ENCODE measurements at places on chromosomes 1 and 21. TPM values are rescaled to one million over a fixed set of nuclear protein-coding genes. Genes with fewer than 3 reads are reported as not detected.
A peak's percentile ranks its signal among the peaks of the same experiment; 100 is the strongest.

GRCh38 chr1:94543893-94544635, 2.5 kb upstream of the F3 start:
- peaks cover 53% of the 10 kb centered on the region for H3K27me3 ChIP-seq
- H3K27ac ChIP-seq: no peak overlapping the region
- peaks cover 17% of the 10 kb centered on the region for H3K4me1 ChIP-seq
- H3K36me3 ChIP-seq: no peaks in the 10 kb centered on the region
- DNase-seq: no peak
- H3K4me3 ChIP-seq: no peak overlapping the region

GRCh38 chr1:229019663-229020271, 251.1 kb upstream of the RAB4A start:
- H3K27ac ChIP-seq: no peak overlapping the region
- no peak for DNase-seq
- no peaks in the 10 kb centered on the region for H3K27me3 ChIP-seq
- no peaks in the 10 kb centered on the region for H3K36me3 ChIP-seq
- H3K4me3 ChIP-seq: no peak overlapping the region
- H3K4me1 ChIP-seq: no peaks in the 10 kb centered on the region

GRCh38 chr1:239771550-239771949, 320.1 kb upstream of the FMN2 start:
- H3K27me3 ChIP-seq: no peaks in the 10 kb centered on the region
- no peaks in the 10 kb centered on the region for H3K36me3 ChIP-seq
- H3K4me1 ChIP-seq: peaks cover 3% of the 10 kb centered on the region
- no peak overlapping the region for H3K27ac ChIP-seq
- DNase-seq: no peak

DNA sequence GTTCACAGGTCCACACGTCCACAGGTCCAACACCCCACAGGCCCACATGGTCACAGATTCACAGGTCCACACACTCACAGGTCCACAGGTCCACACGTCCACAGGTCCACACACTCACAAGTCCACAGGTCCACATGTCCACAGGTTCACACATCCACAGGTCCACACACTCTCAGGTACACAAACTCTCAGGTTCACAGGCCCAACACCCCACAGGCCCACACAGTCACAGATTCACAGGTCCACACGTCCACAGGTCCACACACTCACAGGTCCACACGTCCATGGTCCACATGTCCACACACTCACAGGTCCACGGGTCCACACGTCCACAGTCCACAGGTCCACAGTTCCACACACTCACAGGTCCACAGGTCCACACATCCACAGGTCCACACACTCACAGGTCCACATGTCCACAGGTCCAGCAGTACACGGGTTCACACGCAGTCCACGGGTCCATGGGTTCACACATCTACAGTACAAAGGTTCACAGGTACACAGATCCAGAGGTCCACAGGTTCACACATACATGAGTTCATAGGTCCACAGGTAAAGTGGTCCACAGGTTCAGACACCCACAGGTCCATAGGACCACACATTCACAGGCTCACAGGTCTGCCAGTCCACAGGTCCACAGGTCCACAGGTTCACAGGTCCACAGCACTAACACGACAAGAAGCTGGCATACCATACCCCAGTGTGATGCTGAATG, 39.3 kb upstream of the COL6A2 start:
- peaks cover 10% of the 10 kb centered on the region for H3K27me3 ChIP-seq
- DNase-seq: no peak
- peaks cover 67% of the 10 kb centered on the region for H3K4me1 ChIP-seq
- no peaks in the 10 kb centered on the region for H3K36me3 ChIP-seq

DNA sequence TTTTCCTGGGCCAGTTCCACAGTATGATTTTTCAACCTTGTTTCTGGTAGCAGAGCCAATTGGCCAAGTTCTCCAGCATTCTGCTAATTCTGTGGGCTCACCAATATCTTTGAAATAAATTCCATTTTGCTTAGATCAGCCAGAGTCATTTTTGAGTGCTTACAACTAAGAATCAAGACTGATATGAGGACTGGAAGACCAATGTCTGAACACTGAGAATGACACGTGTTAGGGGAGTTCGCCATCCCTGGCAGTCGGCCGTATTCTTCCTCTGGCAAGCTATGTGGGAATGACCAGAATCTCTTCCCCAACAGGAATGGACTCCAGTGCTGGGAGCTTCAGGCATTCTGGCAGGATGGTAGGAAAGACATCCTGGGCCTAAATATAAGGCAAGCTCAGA, 4.9 kb upstream of the TENT5C start:
- no peak overlapping the region for H3K4me3 ChIP-seq
- no peaks in the 10 kb centered on the region for H3K36me3 ChIP-seq
- no peak overlapping the region for H3K27ac ChIP-seq
- H3K4me1 ChIP-seq: peaks cover 6% of the 10 kb centered on the region
- peaks cover 3% of the 10 kb centered on the region for H3K27me3 ChIP-seq

DNA sequence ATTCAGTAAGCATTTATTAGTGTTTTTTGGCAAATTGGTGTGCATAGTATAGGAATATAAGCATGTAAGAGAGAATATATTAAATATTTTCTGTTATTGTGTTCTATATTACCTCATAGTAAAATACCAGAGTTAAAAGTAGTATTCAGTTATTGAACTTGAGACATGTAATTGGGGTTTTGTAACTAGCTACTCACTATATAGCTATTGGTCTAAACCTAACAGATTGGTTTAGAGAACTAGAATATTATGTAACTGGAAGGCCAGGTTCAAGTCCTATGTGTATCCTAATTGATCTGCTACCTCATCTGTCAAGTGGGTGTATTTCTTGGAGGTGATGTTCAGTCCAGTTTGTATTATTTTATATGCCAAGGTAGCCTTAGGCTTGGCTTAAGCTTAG, 26.3 kb downstream of the CLIC4 start:
- no peak overlapping the region for H3K27ac ChIP-seq
- no peaks in the 10 kb centered on the region for H3K36me3 ChIP-seq
- peaks cover 10% of the 10 kb centered on the region for H3K4me1 ChIP-seq
- H3K4me3 ChIP-seq: no peak overlapping the region
- DNase-seq: no peak

DNA sequence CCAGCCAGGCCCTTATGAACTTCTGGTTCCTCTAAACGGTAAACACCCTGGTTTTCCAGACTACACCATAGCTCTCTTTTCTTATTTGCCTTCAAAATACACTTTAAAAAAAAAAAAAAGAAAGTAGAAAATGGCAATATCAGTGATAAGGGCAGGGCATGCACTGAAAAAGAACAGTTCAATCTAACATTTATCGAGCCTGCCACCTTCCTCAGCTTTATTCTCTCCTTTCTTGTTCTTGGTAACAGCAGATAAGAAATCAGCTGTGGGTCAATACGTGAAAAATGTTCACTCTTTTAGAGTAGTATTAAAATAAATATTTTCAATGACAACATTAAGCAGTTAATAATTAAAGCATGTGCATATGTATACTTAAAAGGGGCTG, 83.1 kb upstream of the ZNF648 start:
- no peak overlapping the region for H3K27ac ChIP-seq
- no peaks in the 10 kb centered on the region for H3K36me3 ChIP-seq
- H3K4me1 ChIP-seq: peaks cover 16% of the 10 kb centered on the region
- no peak for DNase-seq
- H3K27me3 ChIP-seq: peaks cover 6% of the 10 kb centered on the region

DNA sequence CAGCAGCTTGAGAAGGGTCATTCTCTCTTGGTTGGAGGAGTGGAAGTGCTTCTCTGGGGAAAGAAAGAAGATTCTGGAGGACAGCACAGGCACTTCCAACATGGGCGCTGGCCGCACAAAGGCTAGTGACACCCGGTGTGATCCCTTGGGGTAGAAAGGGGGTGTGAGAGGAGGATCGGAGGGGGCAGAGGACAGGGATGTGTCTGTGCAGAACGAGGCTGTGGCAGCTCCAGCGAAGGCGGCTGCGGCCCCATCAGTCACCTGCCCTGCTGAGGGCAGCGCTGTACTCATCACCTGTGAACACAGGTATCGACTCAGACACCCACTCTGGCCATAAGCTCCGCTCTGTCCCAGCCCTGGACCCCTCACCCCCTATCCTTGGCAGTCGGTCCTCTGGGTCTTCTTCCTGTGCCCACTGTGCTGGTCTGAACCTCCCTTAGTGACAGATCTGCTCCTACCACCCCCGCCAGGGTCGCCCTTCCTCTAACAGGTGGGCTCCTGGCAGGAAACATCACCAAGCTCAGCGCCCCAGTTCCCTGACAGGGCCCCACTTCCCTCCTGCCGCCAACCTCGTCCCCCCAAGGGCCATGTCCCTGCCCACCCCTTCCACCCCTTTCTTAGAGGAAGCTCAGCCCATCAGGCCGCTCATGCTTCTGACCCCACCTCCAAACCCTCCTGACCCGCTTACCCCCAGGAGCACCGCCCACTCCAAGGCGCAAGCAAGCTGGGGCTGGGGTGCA, 20.1 kb downstream of the TP73 start:
- no peak overlapping the region for H3K4me3 ChIP-seq
- H3K4me1 ChIP-seq: peaks cover 12% of the 10 kb centered on the region
- no peak overlapping the region for H3K27ac ChIP-seq
- peaks cover 10% of the 10 kb centered on the region for H3K27me3 ChIP-seq
- DNase-seq: no peak

DNA sequence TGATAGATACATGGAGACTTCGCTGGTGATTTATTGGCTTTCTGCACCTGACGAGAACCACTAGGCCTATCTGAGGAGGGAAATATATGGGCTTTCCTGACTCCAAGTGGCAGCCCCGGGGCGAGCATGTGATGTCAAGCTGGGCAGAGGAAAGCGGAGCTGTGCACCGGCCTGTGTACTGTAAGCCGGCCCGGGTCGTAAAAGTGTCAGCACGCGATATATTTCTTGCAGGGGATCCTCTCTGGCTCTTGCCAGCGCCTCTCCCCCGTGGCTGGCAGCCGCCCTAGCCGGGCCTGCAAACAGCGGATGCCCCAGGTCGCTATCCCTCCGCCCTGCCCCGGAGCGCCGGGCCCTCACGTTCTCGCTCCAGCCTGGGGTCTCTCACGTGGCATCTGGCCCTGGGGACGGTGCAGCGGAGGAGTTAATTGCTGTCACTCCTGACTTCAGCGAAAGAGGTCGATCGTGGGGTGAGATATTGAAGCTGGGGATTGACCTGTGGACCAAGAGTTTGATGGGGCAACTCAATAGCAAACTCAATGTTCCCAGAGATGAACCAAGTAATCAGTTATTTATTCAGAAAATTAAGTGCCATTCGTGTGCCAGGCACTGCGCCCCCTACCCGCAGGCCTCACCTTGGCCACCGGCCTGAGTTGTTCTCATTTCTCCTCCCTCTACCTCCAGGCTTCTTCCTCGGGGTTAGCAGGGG, 41.0 kb upstream of the HAO2 start:
- peaks cover 14% of the 10 kb centered on the region for H3K4me1 ChIP-seq
- peaks cover 26% of the 10 kb centered on the region for H3K27me3 ChIP-seq
- H3K27ac ChIP-seq: peak overlapping the region; percentile 15
- DNase-seq: peak; percentile 42

GRCh38 chr1:211920141-211920572, 89.6 kb upstream of the LPGAT1 start:
- no peaks in the 10 kb centered on the region for H3K36me3 ChIP-seq
- H3K4me1 ChIP-seq: no peaks in the 10 kb centered on the region
- H3K27ac ChIP-seq: no peak overlapping the region
- peaks cover 7% of the 10 kb centered on the region for H3K27me3 ChIP-seq

DNA sequence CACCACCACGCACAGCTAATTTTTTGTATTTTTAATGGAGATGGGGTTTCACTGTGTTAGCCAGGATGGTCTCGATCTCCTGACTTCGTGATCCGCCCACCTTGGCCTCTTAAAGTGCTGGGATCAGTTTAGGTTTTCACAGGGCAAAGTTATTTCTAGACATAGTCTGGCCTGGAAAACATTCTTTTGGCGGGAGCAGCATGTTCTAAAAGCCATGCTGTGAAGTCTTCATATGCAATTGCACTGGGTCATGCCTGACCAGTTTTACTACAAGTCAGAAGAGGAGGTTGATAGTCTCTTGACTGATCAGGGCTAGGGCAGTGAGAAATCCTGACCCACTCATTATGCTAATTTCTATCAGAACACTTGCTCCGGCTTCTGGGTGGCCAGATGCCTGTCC, 131.6 kb upstream of the POU3F1 start:
- H3K4me1 ChIP-seq: no peaks in the 10 kb centered on the region
- no peaks in the 10 kb centered on the region for H3K36me3 ChIP-seq
- peaks cover 1% of the 10 kb centered on the region for H3K27me3 ChIP-seq
- no peak for DNase-seq

DNA sequence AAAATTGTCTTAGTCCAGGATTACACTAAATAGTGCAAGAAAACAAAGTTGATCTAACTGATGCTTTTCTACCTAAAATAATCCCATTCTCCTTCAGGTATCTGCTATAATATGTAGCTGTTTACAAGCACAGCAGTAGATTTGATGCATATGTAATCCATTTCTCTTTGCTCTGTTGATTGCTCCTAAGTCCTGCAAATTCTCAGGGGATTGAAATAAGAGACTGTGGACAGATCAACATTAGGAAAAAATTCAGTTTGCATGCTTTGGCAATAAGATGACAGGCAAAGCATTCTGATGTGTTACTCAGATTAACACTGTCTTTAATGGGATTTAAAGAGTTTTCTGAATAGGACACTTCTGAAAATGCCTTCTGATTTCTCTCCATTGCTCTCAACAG, 34.7 kb downstream of the RNF11 start:
- peaks cover 27% of the 10 kb centered on the region for H3K4me1 ChIP-seq
- no peaks in the 10 kb centered on the region for H3K27me3 ChIP-seq
- DNase-seq: no peak
- no peak overlapping the region for H3K27ac ChIP-seq

GRCh38 chr1:153262070-153262366, 2.5 kb downstream of the LORICRIN start:
- H3K36me3 ChIP-seq: no peaks in the 10 kb centered on the region
- H3K27me3 ChIP-seq: peaks cover 57% of the 10 kb centered on the region
- H3K4me1 ChIP-seq: peaks cover 22% of the 10 kb centered on the region
- no peak for DNase-seq
- peak overlapping the region; percentile 46 for H3K4me3 ChIP-seq

GRCh38 chr1:111101854-111102642, 37.8 kb downstream of the DRAM2 start:
- no peak overlapping the region for H3K27ac ChIP-seq
- H3K4me3 ChIP-seq: no peak overlapping the region
- DNase-seq: no peak
- no peaks in the 10 kb centered on the region for H3K36me3 ChIP-seq

- no peak overlapping the region for H3K4me3 ChIP-seq
- no peaks in the 10 kb centered on the region for H3K36me3 ChIP-seq
- no peak for DNase-seq
- H3K27me3 ChIP-seq: peaks cover 15% of the 10 kb centered on the region
These were observed 9.2 kb downstream of the VASH2 start for GRCh38 chr1:212959266-212960220.

GRCh38 chr1:56216218-56216617, 363.1 kb downstream of the PLPP3 start:
- H3K4me1 ChIP-seq: no peaks in the 10 kb centered on the region
- H3K4me3 ChIP-seq: no peak overlapping the region
- H3K36me3 ChIP-seq: no peaks in the 10 kb centered on the region

Gene NUP210L
- total RNA-seq: 0.07 TPM

Gene KIFAP3
- total RNA-seq: 14.0 TPM

Gene SH2D2A
- total RNA-seq: 315 TPM

Gene PGLYRP4
- not detected for total RNA-seq

Gene RAD54L
- 65.1 TPM for total RNA-seq

Gene TENT5C
- total RNA-seq: 13.6 TPM

Gene AADACL4
- not detected for total RNA-seq

Measured in activated CD8-positive, alpha-beta T cell treated with anti-CD3 and anti-CD28 coated beads for 36 hours (primary cell).